Caco-2 (cell line): ENCODE measurements at places on chromosomes 7 and 10. TPM values are rescaled to one million over a fixed set of nuclear protein-coding genes. Genes with fewer than 3 reads are reported as not detected.
A peak's percentile ranks its signal among the peaks of the same experiment; 100 is the strongest.

GRCh38 chr7:117088623-117089194 is 135.4 kb downstream of the ST7 start:
- no peak for DNase-seq

DNA sequence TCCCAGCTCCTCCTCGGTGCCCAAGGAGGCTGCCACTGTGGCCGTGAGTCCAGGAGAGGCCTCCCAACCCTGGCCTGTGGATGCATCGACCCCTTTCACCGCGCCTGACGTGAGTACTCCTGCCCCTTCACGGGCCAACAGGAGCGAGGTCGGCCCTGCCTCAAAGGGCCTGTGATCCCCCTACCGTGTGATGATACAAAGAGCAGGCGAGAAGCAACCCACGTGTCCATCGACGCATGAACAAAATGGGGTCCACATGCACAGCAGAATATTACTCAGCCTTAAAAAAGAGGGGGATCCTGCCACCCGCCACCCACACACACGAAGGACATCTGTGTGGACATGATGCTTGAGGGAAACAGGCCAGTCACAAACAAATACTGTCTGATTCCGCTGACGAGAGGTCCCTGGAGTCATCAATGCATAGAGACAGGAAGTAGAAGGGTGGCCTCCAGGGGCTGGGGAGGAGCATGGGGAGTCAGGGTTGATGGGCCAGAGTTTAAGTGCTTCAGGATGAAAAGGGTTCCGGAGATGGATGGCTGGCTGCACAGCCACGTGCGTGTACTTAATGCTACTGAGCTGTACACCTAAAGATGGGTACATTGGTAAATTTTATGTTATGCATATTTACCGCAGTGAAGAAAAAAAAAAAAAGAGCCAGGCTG is 151.9 kb downstream of the PRKAG2 start:
- DNase-seq, result no peak

DNA sequence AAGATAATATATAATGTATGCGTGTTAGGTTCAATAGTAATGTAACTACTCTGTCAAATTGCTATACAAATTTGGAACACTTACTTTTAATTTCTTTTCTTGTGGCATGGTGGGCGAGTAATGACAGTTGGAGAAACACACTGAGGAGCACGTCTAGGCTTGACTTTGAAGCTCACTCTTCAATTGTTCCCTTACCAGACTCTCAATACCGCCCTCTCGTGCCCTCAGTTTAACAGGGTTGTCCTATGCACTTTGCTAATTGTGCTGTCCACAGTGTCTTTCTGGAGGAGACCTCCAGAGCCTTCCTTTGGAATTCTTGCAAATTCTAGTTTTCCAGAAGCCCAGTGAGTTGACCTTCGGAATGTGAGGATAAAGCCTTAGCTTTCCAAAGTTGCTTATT is 107.2 kb upstream of the RELN start:
- peak; percentile 8 for DNase-seq

GRCh38 chr10:61592581-61592980 is 70.1 kb upstream of the CABCOCO1 start:
- DNase-seq, result peak; percentile 70

- DNase-seq, result no peak
Measured at GRCh38 chr10:10831085-10831484, 186.6 kb upstream of the CELF2 start.

DNA sequence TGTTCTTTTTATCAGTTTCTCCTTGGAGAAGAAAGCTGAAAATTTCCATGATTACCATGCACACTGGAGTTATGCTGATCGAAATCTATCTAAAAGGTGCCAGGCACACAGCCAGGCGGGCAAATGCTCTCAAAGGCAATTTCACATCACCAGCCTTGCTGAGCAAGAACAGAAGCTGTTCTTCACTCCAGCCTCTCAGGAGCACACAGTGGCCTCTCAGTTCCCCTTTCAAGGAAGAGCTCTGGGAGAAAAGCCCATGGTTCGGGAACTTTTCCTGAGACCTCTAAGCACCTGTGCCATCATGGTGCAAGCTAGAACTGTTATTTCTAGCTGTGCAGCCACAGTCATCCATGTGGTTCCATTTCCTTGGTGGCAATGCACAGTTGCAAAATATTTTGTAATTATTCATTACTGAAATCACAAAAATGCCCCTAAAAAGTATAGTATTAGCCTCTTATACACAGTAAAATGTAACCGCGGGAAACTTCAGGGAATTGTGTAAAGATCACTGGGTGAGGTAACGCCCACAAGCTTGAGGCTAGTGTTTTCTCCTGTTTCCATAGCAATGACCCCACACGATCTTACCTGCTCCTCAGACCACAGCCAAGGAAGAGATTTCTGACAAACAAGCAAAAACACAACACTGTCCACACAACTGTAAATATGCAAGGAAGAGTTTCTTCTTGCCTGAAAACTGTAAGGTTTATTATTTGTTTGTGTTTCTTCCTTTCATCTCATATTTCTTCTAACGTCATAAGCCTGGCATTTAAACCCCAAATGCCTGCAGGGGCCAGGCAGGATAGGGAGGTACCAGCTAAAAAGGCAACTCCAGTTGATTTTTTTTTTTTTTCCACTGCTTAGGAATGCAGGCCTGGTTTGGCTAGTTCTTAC is 121.2 kb downstream of the FAM107B start:
- peak; percentile 78 for DNase-seq

DNA sequence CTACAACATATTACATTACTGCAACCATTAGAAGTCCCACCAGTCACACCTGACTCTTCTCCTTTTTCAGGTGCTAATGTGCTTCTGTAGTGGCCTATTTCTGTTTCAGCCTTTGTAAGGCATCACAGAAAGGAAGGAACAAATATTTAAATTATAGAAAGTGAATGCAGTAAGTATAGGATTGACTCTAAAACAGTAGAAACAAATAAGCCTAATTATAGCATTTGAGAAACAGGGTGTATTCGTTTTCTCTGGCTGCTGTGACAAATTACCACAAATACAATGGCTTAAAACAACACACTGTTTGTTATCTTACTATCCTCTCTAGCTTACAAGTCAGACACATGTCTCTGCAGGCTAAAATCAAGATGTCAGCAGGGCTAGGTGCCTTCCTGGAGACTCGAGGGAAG is 69.4 kb downstream of the CCSER2 start:
- DNase-seq, result no peak

- DNase-seq, result no peak
Measured at GRCh38 chr10:124089859-124090258, 3.5 kb downstream of the CHST15 start.

Gene MICALL2
- total RNA-seq, result 14.7 and 15.4 TPM in 2 replicates

Gene RELN
- 3.3 and 4.3 TPM in 2 replicates for total RNA-seq

Gene C10orf105
- not detected in 2 replicates for total RNA-seq

Gene UBTD1
- total RNA-seq, result 11.4 and 11.7 TPM in 2 replicates

Gene ZPBP
- not detected in 2 replicates for total RNA-seq

Gene FOXI2
- total RNA-seq, result not detected in 2 replicates
